ENCODE measurements at places on chromosomes 1 and 21. TPM values are rescaled to one million over a fixed set of nuclear protein-coding genes. Genes with fewer than 3 reads are reported as not detected.

DNA sequence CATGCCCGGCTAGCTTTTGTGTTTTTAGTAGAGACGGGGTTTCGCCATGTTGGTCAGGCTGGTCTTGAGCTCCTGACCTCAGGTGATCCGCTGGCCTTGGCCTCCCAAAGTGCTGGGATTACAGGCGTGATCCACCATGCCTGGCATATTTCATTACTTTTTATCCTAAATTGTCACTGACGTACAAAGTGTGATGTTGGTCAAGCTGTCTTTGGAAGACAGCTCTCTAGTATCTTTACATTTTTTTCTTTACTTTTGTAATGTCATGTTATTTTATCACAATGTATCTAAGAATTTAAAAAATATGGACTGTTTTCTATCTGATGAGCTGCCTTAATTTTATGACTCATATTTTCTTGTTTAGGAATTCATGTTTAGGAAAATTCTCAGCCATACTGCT, 72.2 kb downstream of the SPATA17 start:
- DNase-seq, result no peak

DNA sequence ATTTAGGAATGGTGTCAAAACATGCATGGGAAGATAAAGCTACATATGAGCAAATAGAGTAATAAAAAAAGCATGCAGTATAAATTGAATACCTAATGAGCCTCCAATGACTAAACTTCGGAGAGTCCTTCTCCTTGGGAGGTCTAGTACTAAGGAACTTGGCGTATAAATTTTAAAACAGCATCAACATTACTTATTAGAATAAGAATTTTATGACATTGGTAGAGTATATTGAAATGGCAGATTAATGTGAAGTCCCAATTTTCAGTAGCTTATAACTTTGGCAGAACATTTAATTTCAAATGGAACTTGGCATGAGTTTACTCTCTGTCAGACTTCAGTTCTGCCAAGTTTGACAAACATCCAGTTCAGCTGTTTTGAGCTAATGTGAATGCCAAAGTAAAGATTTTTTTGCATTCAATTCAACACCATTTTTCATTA, 104.7 kb upstream of the RGS18 start:
- DNase-seq, result no peak

GRCh38 chr1:55272994-55273393, 57.8 kb upstream of the USP24 start:
- DNase-seq, result no peak

DNA sequence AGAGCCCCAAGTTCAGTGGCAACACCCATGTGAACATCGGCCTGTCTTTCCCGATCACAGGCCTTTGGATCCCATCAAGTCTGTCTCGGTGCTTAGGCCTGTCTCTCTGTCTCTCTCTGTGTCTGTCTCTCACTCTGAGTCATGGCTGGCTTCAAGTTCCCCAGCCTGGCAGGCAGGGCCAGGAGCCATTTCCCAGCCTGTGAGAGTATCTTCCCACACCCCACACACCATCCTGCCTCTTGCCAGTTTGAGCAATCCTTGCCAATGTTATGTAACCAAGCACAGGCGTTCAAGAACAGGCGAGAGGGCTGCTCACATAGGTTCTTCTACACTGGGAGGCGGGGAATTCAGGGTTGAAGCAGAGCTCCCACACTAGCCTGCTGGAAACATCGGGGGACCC, 70.0 kb upstream of the TMEM51 start:
- no peak for DNase-seq

- DNase-seq, result no peak
Measured at GRCh38 chr21:23955135-23955843, 1652.0 kb downstream of the MRPL39 start.

GRCh38 chr1:230791986-230792564, 44.9 kb downstream of the CAPN9 start:
- DNase-seq, result peak; percentile 17

The DCDC2B gene
- total RNA-seq, result not detected

The ZNF692 gene
- total RNA-seq, result 66.8 TPM

The OR14K1 gene
- not detected for total RNA-seq

The RAD54L gene
- 59.3 TPM for total RNA-seq

The PCBP3 gene
- 1.3 TPM for total RNA-seq
